Activated CD8-positive, alpha-beta memory T cell treated with anti-CD3 and anti-CD28 coated beads for 24 hours (primary cell): ENCODE measurements at places on chromosomes 11 and 22.

DNA sequence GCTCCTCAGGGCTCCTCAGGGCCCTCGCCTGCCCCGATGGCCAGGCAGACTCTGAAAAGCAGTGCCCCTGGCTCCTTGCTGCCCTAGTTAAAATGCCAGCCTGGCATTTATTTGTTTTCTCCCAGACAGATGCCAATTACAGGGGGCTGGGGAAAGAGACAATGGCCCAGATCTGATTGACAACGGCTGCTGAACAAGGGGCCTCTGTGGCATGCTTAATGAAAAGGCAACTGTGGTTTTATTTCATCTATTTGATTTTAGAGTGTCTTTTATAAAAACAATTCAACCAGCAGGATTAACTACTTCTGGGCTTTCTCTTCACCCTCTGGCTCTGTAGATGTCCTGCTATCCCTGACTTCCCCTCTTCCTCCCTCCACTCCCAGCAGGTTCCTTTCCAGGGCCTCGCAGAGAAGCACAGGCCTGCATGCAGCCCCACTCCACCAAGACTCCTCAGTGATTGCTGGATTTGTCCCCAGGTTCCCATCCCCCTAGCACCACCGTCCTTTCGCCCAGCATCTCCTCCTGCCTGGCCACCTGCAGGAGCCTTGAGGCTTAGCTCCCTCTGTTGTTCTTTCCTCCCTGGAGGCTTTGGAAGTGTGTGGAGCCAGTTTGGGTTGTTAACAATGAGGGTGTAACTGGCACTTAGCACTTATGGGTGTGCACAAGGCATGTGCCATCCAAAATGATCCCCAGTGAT is 171.1 kb downstream of the TENM4 start:
- no peak for DNase-seq

- peak; percentile 80 for DNase-seq
Measured at GRCh38 chr22:50027639-50028537, 15.3 kb upstream of the IL17REL start.

GRCh38 chr22:48250286-48250895 is 1487.9 kb downstream of the TBC1D22A start:
- DNase-seq: no peak

GRCh38 chr11:76293189-76293631 is 86.9 kb upstream of the WNT11 start:
- no peak for DNase-seq

DNA sequence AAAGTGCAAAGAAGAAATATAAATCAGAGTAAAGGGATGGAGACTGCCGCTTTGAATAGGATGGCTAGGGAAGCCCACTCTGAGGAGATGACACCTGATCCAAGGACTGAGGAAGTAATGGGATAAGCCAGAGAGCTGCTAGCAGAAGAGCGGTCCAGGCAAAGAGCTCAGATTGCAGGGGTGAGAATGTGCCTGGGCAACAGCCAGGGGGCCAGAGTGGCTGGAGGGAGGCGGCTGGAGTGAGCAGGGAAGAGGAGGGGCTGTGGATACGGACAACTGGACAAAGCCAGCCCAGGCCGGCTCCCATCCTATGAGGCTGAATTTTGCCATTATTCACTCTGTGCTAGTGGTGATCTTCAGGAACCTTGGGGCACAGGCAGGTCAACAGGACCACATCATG is 360.3 kb upstream of the SYN3 start:
- DNase-seq: no peak

DNA sequence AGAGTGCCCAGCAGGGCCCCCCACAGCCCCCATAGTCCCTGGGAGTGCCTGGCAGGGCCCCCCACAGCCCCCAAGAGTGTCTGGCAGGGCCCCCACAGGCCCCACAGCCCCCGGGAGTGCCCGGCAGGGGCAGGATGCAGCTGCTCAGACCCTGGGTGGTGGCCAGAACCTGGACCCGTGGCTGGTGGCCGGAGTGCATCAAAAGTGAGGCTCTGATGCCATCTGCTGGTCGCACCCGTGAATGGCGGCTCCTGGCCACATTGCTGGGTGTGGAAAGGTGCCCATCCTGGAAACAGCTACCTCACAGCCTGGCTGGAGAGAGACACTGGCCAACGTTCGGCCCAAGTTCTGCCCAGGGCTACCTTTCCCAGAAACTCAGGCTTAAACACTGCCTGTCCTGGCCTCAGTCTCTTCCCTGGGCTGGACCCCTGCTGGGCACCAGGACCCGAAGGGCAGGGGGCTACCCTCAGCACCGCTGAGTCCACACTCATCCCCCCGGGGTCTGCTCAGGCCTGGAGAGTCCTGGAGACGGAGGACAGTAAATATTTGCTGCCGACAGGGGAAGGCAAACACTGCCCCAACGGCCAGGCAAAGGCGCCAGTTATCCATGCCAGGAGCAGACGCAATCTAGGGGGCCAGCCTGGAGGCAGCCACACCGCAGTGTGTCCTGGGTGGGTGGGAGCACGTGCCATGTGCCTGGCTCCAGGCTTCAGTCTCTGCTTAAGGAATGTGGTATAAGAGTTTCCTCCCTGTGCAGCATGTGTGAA is 4.4 kb downstream of the INS start:
- peak; percentile 85 for DNase-seq

DNA sequence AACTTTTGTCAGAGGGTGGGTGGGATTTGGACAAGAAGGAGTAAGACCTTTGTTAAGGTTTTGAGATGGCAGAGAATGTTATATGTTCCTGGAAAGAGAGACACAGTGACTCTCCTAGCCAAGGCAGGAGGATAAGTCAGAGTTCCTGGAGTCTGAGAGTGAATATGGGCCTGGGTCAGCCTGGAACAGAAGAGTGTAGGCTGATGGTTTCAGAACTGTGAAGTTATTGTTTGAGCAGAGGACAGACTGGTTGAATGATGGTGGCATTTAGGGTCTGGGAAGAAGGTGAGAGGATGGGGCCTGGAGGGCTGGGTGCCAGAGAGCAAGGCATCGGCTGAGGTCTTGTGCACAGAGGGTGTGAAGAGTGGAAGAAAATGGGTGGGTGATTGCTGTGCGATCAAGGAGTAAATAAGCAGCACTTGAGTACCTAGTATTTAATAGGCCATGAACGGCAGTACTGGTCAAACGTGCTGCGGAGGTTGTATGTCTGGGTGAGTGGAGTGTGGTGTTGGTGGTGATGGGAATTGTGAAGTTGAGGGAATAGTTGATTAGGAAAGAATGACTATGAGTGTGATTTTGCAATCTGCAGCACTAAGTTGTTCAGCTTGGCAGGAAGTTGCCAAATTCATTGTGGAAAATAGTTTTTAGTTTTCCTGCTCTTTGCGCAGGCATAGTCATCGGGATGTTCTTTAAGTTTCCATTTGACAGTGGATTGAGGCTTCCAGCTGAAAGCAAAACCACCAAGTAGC is 1.8 kb downstream of the PANX1 start:
- no peak for DNase-seq

GRCh38 chr11:6559369-6559768 is 44.0 kb downstream of the RRP8 start:
- DNase-seq: no peak

DNA sequence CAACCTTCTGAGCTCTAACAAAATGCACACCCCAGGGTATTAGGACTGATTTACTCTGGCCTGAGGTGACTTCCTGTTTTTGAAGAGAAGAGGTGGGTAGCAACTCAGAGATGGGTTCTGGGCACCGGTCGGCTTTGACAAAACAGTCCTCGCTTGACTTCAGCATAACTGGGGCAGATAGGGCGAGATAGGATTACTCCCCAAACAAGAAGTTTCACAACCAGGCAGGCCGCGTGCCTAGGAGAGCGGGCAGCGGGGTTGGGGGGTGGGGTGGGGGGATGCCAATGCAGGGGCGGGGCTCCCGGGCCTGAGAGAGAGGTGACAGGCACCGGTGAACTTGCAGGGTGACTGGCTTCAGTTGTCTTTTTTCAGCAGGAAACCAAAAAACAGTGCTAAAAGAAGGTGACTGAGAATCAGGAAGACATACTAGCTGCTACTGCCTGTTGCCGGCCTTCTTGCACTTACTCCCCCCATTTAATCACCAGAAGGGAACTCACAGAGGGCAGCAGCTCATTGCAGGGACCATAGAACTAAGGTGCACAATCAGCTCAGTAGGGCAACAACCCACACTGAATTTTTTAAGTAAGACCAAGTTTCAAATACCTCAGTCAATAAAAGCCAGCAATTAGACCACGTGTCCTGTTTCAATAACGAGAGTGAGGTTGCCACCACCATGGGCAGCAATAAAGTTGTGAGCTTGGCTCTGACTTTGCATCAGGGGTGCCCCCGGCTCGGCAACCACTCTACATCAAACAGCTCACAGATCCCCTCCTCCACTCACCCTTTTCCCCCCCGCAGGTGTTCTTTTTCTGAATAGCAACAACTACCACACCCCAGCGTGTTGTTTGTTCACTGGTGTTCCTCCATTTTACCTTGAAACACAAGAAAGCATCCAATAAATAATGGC is 37.2 kb upstream of the ETS1 start:
- peak; percentile 83 for DNase-seq

DNA sequence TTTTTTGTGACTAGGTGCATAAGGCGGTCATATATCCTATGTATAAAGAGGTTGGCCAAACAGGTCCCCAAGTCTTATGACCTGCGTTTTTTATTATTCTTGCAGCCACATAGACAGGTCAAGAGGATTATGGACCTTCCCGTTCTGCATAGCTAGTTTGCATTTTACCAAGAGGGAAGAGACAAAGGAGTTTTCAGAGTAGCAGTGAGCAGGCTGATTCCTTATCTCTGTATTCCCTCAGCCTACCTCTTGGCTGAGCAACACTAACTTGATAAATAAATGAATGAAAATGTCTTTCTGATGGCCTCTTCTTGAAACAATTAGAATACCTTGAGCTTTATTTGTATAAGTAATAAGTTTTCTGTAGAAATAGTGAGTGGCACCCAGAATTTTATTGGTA is 180.5 kb downstream of the WNT11 start:
- DNase-seq: no peak

- peak; percentile 82 for DNase-seq
Measured at GRCh38 chr11:17063171-17064002, 14.1 kb downstream of the RPS13 start.

DNA sequence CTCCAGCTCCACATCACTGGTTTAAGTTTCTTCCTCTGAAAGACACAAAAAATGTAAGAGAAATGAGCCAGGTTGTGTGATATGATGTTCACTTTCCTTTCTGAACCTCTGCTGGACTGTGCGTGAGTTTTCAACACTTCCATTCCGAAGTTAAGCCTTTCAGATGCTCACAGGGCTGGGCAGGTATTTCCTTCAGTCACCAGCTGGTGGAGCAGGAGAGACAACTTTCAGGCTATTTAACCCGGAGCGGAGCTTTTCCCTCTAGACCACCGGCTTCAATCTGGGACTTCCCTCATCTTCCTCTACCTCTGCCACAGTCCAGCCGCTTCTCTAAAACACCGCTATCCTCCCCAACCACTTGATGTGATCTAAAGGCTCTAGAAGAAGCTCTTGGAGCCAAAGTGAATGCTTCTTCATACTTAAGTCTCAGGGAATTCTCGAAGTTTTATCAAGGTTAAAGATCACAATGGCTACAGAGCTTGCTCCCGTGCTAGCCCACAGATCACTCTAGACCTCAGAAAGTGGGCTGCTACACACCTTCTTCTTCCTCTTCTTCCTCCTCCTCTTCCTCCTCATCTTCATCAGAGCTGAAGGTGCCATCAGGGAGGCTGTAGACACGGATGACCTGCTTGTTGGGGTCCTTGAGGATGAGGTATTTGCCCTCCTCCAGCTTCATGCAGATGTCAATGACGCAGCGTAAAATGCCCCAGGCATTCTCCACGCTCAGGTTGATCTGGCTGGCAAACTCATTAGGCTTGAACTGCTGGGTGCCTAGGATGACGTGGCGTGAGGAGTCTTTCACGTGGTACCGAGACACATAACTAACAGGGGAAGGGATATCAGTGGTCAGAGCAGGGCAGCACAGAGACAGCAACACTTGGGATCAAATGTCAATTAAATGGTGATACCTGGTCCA is 4.4 kb upstream of the FOXRED2 start:
- DNase-seq: no peak

DNA sequence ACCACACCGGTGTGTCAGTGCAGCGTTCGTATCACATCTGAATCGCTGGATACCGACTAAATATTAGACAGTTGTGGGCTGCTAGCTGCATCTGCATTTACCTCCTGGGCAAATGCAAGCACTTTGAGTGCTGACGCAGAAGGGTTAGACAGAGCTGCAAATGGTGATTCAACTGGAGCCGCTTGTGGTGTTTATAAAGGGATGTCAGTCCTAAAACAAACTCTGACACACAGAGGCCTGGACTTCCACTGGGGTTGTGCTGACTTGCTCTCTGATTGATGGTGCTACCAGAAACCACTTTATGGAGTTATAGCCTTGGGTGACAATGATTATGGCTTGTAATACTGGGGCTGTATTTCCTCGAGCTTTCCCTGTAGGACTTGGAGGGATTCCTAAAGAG is 374.4 kb downstream of the NTM start:
- DNase-seq: no peak

DNA sequence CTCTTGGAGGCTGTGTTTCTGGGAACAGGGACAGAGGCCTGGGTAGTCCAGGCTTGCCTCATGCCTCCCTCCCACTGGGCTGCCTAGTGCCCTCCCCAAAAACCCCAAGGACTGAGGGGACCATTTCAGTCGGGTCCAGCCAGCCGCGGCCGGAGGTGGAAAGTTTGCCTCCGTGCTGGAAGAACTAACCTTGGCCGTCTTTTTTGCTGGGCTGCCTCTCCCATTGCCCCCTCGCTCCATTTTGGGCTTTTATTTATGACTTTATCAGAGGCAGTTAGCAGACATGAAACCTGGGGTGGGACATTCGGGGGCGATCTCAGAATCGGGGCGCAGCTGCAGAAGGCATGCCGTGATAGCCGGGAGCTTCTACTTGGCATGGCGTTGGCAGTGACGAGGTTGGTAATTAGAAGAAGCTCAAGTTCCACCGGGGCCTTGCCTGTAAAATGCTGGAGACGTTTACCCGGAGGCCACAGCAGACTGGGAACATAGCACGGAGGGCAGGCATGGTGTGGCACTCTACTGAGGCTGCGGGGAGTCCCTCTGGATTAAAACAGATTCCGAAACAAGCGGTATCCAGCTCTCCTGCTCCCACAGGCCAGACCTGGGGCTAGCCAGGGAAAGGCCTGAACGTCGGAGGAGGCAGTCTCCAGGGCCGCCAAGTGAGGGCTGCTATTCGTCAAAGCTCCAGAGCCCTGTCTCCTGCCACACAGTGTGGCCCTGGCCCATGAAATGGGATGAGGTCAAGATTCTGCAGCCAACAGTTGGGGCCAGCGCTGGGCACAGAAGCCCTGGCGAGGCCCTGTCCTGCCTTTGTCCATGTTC is 76.4 kb upstream of the PPARA start:
- no peak for DNase-seq

GRCh38 chr11:128689591-128689947 is 4.3 kb upstream of the FLI1 start:
- DNase-seq: no peak

DNA sequence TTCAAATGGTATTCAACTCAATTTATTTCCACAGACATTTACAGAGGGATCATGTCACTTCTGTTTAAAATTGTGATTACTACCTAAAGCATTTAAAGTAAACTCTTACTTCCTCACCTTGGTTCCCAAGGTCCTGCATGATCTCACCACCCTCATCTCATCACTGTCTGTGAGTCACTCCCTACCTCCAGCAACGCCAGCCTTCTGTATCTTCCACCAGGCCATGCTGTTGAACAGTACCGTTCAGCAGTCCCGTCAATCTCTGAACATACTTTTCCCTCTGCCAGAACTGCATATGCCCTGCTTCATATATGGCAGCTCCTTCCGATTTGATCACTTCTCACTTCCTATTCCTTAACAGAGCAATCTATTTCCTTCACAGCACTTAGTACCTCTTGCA is 2.0 kb downstream of the FBXO3 start:
- no peak for DNase-seq
